ENCODE measurements at places on chromosomes 13 and 19.
A peak's percentile ranks its signal among the peaks of the same experiment; 100 is the strongest.

- DNase-seq, result no peak
Measured at GRCh38 chr19:33377586-33378475, 4.3 kb downstream of the CEBPG start.

GRCh38 chr19:2015608-2015950 lies at the start of gene BTBD2:
Gene BTBD2 (minus strand): TSS chr19:2015714. CDS start chr19:2015703, 11 bp downstream.
- peak; percentile 56 for DNase-seq

- no peak for DNase-seq
Measured at GRCh38 chr13:95176611-95177259, 124.5 kb downstream of the ABCC4 start.

DNA sequence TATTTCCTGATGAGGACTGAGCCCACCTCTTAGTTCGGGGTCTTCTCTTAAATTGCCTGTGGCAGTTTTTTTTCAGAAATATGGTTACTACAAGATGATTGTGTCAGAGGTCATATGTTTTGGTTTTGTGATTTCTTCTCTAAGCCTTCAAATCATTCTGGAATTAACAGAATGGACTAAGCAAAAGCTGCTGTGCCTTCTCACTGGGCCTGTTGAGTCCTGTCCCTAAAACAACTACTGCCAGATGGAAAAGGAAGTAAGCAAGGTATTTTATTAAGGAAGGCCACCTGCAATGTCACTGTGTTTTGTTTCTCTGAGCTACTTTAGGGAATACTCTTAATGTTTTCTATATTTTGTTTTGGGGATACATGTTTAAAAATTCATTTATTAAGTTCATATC lies 470.8 kb downstream of the PCDH20 start:
- DNase-seq, result peak; percentile 82

DNA sequence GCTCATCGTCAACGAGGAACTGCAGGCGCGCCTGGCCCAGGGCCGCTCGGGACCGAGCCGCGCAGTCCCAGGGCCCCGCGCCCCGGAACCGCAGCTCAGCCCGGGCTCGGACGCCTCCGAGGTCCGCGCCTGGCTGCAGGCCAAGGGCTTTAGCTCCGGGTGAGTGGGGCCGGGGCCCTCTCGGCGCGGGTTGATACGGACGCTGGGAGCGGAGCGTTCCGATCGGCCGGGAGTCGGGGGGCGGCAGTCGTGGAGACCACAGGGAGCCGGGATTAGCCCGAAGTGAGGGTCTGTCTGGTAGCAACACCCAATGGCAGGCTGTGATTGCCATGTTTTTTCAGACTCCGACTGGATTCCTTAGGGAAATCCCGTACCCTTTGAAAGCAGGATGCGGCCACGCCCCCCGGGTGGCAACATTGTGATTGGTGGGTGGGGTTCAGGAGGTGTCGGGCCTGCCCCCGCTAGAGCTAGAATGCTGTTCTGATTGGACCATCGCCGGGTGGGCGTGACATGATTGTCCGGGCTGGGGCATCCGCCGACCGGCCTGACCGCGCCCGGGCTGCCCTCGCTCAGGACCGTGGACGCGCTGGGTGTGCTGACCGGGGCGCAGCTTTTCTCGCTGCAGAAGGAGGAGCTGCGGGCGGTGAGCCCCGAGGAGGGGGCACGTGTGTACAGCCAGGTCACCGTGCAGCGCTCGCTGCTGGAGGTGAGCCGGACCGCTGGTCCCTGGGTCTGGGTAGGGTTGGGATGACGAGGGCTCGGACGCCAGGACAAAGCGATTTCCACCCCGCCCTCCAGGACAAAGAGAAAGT lies 11.3 kb downstream of the EPS8L1 start:
- no peak for DNase-seq

- no peak for DNase-seq
Measured at GRCh38 chr19:29530540-29531457, 5.0 kb downstream of the VSTM2B start.

DNA sequence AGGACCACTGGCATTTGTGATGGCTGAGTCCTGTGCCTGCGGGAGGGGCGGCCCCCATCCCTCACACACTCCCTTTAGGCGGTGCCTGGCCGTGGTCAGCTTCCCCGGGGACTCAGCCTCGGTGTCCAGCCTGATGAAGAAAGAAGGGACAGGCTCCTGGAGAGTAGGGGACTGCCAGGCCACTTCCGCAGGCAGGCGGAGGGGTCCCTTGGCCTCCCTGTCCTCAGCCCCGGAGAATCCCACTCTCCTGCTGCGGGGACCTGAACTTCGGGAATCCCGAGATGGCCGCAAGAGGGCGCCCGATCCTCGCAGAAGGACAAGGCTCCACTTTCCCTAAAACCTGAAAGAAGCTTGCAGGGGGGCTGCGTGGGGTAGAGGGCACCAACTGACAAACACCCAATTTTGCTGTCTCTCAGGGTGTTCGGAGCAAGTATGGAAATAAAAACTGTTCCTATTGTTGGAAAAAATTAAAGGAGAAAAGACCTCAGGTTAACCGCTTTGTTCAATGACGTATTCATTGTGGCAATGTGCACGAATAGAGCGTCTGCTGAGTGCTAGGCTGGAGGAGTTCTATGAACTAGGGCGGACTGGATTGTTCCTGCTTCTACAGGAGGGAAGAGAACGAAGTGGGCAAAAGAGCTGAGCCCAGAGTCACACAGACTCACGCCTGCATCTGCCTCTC lies 297.3 kb downstream of the ZNF536 start:
- DNase-seq, result peak; percentile 65

GRCh38 chr13:49124693-49125304 lies 95.3 kb upstream of the MLNR start:
- DNase-seq, result no peak

DNA sequence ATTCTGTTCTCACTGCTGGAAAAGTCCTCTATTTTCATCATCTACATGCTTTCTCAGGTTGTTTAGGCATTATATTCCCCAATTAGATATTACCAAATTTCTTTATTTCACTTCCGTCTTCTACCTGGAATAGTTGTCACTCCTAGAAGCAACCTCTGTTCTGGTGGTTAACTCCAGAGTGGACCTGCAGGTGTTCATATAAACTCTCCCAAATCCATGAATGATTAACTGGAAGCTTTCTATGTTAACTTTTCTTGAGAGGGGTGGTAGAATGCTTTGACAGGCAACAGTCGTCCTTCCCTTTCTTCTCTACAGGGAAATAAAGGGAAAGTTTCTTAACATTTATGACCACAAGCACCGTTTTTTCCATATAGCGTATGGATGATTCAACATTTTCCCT lies 48.4 kb upstream of the UFM1 start:
- no peak for DNase-seq

DNA sequence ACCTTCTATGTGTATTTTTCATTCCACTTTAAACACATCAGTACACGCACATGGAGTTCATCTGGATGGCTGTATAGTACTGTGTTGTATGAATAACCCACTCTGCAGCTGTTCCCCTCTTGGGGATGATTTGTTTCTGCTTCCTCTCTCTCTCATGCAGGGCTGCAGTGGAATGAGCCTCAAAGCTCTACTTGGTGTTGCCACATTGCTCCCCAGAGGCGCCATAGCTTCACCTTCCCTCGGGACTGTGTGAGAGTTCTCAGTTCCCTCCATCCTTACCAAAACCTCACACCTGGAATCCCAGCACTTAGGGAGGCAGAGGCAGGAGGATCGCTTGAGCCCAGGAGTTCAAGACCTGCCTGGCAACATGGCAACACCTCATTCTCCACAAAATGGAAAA lies 28.4 kb upstream of the GPR183 start:
- DNase-seq, result peak; percentile 32

- no peak for DNase-seq
Measured at GRCh38 chr13:110254751-110255553, 52.0 kb downstream of the COL4A1 start.

DNA sequence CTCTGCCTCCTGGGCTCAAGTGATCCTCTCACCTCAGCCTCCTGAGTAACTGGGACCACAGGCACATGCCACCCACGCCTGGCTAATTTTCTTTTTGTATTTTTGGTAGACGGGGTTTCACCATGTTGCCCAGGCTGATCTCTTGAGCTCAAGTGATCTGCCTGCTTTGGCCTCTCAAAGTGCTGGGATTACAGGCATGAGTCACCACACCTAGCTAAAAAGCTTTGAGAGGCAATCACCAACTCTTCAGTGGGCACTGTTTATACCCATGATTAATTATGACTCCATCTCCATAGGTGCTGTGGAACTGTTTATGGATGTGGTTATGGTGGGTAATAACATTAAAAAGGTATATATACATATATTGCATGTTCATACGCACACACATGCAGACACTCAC lies 7.5 kb upstream of the RBM26 start:
- DNase-seq, result no peak

- no peak for DNase-seq
Measured at GRCh38 chr13:92591117-92591516, 635.5 kb upstream of the GPC6 start.

GRCh38 chr19:49423071-49423984 lies at the start of gene PTH2:
Gene PTH2 (minus strand): TSS chr19:49423441. CDS start chr19:49423339, 102 bp downstream.
- no peak for DNase-seq

DNA sequence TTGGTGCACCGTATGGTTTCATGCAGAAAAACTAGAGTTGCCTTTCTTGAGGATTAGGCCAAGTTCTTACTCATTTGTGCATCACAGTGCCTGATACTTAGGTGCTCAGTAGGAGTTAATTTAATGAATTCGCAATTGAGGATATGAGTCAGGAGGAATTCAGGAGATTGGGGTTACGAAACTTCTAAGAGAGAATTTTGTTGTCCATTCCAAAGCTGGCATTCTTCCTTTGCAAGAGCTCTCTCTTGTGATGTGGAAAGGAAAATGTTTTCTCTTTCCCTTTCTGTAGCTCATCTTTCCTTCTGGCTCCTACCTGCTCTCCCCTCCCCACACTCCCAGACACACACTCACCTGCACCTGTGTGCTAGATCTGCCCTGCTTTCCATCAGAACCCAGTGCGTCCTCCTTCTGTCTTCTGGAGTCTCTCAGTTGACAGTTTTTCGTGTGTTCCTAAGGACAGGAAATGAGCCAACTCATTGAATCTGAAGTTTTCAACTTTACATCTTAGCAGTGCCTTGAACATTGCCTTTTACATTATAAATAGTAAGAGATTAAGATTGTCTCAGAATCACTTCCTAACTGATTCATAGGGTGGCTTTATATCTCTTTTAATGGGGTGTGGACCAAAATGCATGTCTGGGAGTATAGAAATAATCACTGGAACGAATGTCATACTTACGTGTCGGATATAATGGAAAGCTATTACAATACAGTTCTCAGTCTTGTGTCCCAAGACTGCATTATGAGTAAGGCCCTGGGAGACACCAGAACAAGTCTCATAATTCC lies 19.7 kb upstream of the ERCC5 start:
- no peak for DNase-seq

GRCh38 chr13:99384468-99384867 lies 77.3 kb upstream of the GPR183 start:
- DNase-seq, result no peak

All from NCI-H2171 treated with DMSO at 0.1 percent for 48 hours (cell line).